Effector memory CD8-positive, alpha-beta T cell (primary cell): ENCODE measurements at places on chromosomes 2 and 18.

DNA sequence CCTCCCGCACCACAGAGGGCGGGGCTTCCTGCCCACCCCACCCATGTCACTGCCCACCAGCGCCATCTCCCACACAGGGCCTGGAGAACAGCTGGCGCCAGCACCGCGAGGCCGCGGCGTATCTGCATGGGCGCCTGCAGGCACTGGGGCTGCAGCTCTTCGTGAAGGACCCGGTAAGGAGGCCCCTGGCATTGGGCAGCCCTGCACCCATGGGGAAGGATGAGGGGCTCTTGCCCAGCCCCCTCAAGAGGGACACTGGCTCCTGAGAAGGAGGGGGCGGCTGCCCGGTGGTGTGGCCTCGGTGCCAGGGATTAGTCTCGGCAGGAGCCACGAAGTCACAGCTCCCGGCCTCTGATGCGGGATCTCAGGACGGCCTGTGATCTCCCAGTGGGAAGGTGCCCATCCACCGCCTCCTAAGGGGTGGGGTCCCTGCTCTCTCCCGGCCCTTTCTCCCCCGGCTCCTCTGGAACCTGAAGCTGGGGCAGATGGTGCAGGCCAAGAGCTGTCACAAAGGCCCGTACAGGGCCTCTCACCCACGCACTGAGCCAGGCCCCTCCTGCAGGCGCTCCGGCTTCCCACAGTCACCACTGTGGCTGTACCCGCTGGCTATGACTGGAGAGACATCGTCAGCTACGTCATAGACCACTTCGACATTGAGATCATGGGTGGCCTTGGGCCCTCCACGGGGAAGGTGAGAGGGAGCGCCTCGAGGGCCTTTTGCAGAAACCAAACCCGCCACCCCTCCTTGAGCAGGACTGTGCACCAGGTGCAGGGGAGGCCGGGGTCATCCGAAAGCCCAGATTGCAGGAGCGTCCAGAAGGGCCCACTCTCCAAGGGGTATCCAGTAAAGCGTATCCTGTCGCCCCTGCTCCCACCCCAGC, 9.1 kb downstream of the AGXT start:
- DNase-seq, result no peak

DNA sequence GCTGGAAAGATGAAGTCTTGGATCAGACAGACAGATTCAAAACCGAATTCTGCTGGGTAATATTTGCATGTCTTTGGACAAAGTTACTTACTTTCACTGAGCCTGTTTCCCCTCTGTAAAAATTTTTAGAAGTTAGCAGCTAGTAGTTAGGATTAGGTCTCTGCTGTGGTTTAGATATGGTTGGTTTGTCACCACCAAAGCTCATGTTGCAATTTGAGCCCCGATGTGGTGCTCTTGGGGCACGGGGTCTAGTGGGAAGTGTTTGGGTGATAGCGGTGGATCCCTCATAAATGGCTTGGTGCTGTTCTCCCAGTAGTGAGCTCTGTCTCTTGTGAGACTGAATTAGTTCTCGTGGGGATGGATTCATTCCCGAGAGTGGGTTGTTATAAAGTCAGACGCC, 38.9 kb upstream of the PNO1 start:
- no peak for DNase-seq

GRCh38 chr18:78891185-78891762, 88.3 kb upstream of the SALL3 start:
- no peak for DNase-seq

GRCh38 chr2:9543557-9543956, 12.1 kb downstream of the ADAM17 start:
- no peak for DNase-seq

GRCh38 chr2:122528958-122529705, 773.7 kb downstream of the TSN start:
- DNase-seq, result no peak

- no peak for DNase-seq
Measured at GRCh38 chr18:42937436-42937835, 178.0 kb downstream of the RIT2 start.

DNA sequence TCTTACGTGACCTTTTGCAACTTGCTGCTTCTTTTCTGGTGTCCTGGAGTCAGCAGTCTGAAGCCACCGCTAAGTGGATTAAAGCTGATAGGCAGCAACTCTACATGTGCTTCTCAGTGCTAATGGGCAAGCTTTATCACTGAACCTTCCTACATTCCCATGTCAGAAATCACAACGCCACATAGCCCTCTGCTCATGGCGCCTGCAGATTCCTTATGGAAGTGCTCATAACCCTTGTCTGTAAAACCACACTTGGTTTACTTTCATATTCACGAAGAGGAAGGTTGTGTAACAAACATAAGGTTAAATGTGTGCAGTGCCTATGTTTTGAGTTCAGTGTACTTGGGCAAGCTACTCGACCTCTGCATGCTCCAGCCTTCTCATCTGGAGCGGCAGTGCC, 319.8 kb downstream of the FBXO15 start:
- DNase-seq, result no peak

DNA sequence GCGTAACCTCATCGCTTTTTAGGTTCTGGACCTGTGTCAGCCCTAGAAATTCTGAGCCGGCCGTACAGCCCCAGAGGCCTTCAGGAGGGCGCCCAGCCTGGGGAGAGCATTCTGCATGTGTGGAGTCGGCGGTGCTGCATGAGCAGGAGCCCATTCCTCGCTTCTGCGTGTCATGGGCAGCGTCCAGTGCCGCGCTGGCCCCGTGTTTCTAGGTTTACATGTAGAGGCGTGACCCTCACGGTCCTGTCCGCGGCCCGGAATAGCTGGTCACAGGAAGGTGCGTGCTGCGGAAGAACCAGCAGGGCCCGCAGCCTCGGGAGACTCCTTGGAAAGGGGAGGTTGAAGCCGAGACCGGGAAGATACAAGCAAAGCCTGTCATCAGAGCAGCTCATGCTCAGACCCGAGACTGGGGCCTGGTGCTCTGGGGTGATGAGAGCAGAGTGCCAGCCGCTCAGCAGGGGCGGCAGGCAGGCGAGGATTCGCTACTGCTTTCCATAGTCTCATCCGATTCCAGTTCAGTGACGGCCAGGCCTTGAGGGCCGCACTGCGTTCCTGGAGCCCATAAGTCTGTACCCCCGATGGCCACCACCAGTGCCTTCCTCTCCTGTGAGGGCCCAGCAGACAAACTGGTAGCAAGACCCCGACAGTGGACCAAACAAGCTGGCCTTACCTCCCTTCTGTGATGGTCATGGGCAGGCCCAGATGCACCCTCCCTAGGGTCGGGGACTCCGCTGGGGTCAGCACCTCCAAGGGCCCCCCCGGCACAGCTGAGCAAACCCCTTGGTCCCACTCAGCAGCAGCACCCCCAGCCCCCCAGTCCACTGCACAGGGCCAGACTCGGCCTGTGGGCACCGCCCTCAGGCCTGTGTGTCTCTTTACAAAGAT, 15.6 kb upstream of the NFATC1 start:
- DNase-seq, result no peak

DNA sequence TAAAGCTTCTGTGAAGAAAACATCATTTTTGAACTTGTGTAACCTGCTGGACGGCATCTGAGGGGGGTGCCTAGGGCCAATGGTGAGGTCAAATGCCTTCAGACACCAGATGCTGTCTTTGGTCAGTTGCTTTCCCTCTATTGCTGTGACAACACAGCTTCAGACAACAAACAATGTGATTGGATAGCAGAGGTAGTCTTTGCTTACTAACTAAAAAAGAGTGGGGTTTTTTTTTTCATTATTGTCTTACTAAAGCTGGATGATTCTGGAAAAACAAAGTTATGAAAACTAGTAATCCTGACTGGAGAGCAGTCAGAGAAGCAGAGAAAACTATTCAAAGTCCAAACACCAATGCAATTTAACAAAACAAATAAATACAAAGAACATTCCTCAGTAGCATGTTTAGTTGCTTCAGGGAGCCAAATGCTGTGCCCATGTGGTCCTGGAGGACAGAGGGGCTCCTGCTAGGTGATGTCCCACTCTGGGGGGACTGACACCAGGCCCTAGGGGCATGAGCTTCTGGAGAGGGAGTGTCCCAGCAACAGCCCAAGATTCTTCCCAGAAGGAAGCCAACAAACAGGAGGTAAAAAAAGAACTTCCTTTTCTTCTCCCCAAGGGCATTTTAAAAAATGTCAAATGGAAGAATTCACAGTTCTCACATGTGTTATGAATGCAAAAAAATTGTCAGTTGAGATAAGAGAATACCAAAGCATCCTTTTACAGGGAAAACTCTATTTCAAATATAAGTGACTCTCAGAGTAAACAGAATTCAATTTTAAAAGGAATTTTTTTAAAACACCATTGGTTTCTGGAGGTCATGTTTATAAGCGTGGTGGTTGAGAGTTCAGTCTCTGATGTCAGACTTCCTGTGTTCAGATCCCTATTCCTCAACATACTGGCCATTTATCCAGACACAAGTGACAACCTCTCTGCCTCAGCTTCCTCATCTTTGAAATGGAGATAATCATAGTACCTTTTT, 181.1 kb upstream of the PGAP1 start:
- no peak for DNase-seq

GRCh38 chr2:187093771-187094412, 244.9 kb upstream of the ZSWIM2 start:
- no peak for DNase-seq

DNA sequence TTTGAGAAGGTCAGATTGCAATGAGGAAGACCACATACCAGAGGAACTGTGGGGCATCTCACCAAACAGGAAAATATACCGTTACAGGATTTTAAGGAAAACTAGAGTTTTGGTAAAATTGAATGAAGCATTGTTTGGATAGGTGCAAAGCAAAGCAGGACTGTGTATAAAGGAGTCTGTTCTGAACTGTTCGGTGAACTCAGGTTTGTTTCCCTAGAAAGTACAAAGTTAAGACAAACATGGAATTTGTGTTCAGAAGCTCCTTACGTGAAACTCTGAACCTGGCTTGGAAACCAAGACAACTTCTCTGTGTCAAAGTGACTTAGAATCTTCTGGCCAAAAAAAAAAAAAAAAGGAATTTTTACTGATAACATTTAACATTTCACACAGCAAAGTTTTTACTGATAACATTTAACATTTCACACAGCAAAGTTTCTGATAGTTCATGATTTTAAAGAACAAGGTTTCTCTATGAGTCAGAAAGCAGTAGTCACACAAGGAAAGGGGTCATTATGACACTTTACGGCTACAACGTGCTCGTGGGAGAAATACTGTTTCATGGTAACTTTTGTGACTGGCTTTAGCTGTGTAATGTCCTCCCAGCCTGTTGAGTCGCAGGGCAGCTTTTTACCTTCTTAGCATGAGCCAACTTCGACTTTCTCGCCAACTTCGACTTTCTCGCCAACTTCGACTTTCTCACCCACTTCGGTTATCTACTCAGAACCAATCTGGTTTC, 21.2 kb upstream of the TET3 start:
- DNase-seq, result no peak

DNA sequence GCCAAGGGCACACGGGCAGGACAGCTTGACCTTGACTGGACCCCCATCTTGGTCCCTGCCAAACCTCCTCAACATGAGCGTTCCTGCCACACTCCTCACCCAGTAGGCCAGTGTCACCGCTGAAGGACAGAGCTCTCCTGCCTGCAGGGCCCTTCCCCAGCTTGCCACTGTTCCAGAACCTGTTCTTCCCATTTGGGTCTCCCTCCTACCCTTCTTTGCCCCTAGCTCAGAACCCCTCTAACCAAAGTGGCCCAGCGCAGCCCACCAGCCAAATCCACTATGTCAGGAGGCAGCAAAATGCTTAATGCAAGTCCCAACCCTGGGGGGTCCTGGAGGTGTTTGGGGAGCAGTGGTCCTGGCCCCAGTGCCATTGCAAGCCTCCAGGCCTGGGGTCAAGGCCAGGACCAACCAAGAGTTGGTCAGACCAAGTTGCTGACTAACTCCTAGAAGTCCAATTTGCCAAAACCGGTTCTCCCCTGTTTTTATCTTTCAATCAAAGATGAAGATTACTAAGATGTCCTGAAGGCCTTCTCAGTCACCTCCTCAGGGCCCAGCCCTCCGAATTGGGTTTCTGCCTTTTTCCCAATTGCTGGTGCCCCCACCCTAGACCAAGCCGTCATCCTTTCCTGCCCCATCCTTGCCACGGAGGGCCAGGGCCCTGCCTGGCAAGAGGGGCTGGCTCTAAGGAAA, 4.5 kb upstream of the ASPRV1 start:
- no peak for DNase-seq

DNA sequence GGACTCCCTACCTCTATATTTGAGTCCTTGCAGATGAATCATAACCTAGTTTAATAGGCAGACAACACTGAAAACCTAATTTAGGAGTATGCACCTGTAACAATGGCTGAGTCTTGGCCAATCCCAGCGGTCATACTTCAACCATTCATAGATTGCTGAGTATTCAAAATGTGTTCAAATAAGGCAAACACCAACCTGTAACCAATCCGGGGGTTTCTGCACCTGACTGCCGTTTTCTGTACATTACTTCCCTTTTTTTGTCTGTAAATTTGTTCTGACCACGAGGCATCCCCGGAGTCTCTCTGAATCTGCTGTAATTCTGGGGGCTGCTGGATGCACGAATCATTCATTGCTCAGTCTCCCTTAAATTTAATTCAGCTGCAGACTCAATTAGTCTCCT, 338.6 kb downstream of the STK39 start:
- DNase-seq, result no peak

DNA sequence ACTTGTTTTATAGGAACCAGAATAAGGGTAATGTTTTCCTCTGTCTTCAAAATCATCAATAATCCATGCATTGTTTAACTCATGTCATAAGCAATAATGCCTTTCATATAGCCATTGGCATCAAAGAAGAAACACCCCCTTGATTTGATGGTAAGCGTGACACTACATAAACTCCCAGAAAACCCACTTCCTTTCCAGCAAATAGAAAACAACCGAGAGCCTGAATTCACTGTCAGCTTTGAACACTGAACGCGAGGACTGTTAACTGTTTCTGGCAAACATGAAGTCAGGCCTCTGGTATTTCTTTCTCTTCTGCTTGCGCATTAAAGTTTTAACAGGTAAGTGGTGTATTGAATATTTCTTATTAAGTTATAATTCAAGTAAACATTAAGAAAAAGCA, at the start of gene ICOS:
TSS of gene ICOS (plus strand) at position 229 of the 400 bp plus-strand sequence. CDS start at position 281, 52 bp downstream.
- DNase-seq, result peak; percentile 25

- DNase-seq, result no peak
Measured at GRCh38 chr18:8767340-8767739, 62.0 kb downstream of the MTCL1 start.

DNA sequence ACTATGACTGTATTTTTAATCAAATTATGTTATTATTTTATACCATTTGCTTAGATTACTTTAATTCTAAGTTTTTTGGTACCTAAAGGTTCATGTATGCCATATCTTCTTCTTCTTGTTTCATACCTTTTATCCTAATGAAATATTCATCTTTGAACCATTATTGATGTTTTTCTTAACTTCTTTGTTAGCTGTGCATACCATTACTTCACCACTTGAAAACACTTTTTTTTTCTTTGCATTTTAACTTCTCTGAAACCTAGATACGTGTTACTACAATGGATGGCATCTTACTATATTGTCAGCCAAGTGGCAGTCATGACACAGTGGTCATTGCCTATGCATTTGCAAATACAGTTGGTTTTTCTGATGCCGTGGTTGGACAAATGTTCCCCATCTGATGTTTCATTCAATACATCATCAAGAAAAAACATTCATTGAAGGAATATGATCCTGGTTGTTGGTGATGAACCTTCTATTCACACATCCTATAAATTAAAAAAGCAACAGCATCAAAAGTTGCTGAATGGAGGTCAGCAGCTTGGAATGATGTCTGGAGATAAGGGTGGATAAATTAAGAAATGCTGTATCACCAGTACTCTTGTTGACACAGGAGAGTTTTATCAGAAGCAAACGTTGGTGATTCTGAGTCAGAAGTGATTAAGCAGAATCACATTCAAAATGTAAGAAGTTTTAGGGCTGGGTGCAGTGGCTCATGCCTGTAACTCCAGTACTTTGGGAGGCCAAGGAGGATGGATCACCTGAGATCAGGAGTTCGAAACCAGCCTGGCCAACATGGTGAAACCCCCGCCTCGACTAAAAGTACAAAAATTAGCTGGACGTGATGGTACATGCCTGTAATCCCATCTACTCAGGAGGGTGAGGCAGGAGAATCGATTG, 7.4 kb downstream of the IL36A start:
- DNase-seq, result no peak
